Inflammatory macrophage treated with lipopolysaccharide for 4 hours (primary cell): ENCODE measurements at places on chromosomes 16 and 17.

DNA sequence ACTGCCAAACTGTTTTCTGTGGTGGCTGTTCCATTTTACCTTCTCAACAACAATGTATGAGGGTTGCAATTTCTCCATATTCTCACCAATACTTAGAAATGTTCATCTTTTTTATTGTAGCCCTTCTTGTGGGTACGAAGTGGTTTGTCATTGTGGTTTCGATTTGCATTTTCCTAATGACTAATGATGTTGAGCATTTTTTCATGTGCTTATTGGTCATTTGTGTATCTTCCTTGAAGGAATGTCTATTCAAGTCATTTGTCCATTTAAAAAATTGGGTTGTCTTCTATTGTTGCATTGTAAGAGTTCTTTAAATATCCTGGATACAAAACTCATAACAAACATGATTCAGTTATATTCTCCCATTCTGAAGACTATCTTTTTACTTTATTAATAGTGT, 47.5 kb upstream of the CCL2 start:
- peak; percentile 88 for DNase-seq

GRCh38 chr17:80198144-80198661, 21.9 kb downstream of the SGSH start:
- no peak for DNase-seq

GRCh38 chr17:43338886-43339516, 59.8 kb upstream of the ARL4D start:
- peak; percentile 51 for DNase-seq

DNA sequence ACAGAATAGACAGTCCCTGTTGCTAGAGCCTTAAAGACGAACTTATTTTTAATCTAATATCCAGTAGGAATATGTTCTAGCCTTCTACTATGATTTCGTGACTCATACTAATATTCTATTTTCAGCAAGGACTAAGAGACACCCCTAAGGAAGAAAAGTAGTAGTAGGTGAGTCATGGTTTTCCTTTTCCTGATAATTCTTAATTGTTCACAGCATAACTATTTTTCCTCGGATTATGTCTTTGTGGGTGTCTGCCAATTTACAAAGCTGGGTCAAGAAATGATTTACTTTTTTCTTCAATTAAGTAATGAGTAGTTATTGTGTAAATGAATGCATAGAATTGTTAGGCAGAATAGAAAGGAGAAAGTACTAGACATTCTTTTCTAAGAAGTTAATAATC, 292.2 kb downstream of the TOX3 start:
- no peak for DNase-seq

- no peak for DNase-seq
Measured at GRCh38 chr17:77815127-77815905, 143.2 kb upstream of the TNRC6C start.

- no peak for DNase-seq
Measured at GRCh38 chr17:27458524-27458908, 2.3 kb downstream of the KSR1 start.

DNA sequence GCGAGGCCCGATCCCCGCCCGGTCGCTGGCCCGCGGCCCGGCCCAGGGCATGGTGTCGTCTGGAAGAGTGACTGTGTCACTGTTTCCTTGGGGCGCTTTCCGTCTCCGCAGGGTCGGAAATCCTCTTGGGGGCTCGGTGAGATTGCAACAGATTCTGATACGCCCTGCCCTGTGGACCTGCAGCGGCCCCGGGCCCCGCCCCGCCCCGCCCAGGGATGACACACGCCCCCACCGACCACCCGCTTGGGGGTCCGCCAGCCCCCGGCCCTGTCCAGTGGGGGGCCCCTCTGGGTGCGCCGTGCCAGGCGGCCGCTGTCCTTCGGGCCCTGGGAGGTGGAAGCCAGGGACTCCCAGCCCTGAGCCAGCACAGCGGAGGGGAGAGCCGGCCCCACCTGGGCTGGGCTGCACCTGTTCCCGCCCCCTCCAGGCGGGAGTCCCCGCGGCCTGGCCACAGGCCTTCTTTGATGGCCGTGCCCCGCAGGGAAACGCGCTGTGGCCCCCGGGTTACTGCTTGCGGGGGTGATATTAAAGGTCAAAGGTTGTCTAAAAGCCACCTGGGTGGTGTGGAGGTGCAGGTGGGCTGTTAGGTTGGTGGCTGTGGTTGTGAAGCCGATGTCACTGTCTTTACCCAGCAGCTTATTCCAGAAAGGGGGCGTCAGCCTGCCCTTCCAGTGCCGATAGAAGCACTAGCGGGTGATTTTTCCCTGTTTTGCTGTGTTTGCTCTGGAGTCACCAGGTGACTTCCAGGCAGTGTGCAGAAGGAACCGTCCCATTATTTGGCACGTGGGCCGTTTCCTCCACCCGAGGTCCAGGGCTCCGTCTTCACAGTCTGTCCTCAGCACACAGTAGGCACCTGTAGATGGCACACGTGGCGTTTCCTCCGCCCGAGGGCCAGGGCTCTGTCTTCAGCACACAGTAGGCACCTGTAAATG, 752 bp downstream of the TBC1D24 start:
- DNase-seq = no peak

- DNase-seq = no peak
Measured at GRCh38 chr16:50610331-50611262, 62.4 kb downstream of the NKD1 start.

DNA sequence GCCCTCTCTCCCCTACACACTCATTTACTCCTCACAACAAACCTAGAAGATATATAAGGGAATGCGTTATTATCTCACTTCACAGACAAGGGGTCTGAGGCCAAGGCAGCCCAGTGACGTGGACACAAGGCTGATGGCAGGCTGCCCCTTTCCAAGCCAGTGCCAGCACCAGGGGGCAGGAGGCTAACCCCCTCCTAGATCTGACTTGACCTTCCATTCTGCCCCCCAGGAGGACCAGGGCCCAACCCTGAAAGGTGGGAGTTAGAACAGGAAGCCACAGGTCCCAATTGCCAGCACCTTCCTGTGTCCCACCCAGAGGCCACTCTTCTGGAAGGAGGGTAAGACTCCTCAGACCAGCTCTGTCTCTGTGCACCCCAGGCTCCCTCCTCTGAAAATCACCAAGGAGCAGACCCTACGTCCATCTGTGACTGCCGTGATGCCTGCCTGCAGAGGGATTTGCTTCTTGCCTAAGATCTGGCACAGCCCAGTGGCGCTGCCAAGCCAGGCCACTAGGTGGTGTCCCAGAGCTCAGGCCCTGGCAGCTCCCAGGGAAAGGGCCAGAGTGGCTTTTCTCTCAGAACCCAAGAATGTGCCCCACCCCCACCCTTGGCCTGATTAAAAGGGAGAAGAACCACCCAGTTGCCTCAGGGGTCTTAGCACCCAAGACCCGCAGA, 42.4 kb upstream of the MRPS23 start:
- peak; percentile 75 for DNase-seq

- DNase-seq = no peak
Measured at GRCh38 chr17:43444223-43445008, 39.4 kb upstream of the DHX8 start.

DNA sequence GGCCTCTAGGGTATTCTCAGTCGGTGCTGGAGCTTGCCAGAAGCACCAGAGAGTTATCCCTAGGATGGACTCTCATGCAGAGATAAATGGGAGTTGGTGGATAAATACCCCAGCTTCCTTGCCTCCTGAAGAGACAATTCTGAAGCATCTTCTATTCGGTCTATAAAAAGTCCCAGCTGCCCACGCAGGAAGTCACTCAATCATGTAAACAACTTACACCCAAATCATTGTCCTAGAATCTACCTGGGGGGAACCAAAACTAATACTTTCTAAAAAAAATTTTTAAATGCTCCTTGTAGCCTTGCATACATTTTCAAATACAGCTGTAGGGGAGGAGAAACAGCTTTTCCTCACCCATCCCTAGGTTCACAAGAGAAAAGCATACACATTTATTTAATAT, 66.6 kb upstream of the ELAC2 start:
- no peak for DNase-seq

DNA sequence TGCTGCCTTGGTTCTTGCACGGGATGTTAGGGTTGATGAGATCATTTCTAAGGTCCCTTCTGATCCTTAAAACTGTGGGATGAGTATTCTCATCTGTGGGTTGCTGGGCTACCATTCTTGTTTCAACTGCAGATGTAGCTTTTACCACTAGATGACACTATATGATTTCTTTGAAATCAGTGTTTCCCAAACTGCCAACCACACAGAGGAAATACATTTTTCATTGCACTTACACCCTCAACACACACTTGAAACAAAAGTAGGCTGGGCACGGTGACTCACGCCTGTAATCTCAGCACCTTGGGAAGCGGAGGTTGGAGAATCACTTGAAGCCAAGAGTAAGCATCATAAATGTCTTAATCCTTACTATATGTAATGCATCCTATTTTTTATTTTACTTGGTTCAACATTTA, 15.3 kb downstream of the LCMT1 start:
- peak; percentile 63 for DNase-seq

DNA sequence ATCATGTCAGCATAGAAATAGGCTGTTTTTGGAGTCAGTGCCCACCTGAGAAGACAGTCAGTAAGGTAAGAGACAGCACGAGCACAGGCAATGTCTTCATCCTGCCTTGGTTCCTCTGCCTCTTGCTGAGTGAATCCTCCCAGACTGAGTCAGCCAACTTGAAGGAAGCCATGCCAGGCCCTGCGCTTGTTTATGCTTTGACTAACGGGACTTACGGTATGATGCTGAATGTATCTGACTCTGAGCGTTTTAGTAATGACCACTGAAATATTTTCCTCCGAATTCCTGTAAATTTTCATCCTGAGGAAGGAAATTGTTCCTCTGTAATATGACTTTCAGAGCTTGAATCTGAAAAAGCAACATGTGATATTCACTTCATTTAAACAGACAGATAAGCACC, 18.0 kb downstream of the C17orf67 start:
- no peak for DNase-seq

- no peak for DNase-seq
Measured at GRCh38 chr16:2883458-2883908, 468 bp downstream of the FLYWCH2 start.

- no peak for DNase-seq
Measured at GRCh38 chr17:55341432-55341831, 76.7 kb downstream of the HLF start.

DNA sequence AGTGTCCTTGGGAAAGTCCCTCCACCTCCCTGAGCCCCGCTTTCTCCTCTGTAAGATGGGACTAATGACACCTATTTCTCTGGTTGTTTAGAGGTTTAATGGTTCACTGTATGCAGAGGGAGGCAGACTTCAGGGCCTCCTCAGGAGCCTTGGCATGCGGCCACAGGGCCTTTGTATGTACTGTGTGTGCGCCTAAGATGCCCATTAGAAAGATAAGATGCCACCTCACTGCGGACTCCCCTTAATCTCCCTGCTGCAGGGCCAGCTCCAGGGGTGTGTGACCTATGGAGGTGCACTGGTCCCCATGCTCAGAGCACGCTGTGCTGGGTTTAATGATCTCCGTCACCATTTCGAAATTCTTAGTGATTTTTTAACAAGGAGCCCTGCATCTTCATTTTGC, 59.3 kb downstream of the TMEM235 start:
- no peak for DNase-seq

DNA sequence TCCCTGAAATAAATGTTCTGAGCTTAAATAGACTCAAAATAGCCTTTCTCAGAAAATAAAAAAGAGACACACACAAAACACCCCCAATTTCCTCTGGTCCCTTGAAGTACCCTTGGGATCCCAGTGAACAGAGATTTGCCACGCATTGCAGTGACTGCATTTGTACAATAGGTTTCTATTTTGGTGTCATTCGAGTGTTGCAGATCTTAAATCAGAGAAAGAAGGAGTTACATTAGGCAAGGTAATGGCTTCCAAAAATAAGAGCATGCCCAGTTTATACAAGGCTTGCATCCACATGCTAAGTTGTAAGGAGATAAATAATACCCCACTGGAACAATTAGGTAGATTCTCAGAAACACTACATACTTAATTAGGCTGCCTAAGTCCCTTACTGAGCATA, 2.2 kb downstream of the TOX3 start:
- no peak for DNase-seq

DNA sequence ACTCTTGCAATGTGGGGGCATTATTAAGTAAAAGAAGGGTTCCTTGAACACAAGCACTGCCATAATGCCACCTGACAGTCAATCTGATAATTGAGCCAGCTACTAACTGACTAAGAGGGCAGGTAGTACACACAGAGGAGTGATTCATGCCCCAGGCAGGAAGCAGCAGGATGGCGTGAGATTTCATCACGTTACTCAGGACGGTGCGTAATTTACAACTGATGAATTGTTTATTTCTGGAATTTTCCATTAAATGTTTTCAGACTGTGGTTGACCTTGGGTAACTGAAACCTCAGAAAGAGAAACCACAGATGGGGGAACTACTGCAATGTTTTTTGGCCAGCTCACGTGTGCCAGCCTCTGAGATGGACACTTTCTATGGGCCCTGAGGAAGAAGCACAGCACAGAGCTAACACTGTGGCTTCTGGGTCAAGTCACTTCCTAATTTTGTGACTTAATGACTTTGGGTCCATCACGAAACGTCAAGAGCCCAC, 46.7 kb downstream of the C17orf67 start:
- peak; percentile 97 for DNase-seq

GRCh38 chr16:54446639-54447038, 160.1 kb upstream of the IRX3 start:
- DNase-seq = no peak

DNA sequence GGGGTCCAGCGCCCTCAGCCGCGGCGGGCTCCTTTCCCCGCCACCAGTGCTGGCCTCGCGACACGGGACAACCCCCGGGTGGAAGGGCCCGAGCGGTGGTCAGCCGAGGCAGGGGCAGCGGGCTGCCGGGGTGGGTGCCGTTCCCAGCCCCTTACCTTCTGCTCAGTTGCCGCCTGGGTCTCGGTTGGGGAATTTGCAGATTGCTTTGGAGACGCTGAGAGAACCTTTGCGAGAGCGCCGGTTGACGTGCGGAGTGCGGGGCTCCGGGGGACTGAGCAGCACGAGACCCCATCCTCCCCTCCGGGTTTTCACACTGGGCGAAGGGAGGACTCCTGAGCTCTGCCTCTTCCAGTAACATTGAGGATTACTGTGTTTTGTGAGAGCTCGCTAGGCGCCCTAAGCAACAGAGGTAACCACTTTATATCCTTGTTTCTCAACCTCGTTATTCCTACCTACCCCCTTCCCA, 381 bp downstream of the CTNS start:
- no peak for DNase-seq

DNA sequence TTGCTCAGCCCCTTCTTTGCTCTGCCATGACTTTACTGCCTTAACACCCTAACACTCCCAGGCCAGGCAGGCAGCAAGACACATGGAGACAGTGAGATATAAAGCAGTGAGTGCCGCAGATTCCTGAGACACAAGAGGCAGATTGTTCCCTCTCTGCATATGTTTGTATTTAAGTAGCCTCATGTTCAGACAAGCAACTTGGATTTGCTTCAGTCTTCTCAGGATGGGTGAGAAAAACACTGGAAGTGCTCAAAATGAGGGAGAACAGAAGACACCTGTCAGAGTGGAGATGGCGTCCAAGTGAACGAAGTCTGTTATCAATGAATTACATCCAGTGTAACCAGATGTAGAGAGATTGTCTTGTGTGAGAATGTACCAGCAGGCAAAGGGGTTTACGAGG, 86.8 kb downstream of the CES1 start:
- DNase-seq = no peak
